ENCODE measurements at places on chromosomes 5 and 9.

DNA sequence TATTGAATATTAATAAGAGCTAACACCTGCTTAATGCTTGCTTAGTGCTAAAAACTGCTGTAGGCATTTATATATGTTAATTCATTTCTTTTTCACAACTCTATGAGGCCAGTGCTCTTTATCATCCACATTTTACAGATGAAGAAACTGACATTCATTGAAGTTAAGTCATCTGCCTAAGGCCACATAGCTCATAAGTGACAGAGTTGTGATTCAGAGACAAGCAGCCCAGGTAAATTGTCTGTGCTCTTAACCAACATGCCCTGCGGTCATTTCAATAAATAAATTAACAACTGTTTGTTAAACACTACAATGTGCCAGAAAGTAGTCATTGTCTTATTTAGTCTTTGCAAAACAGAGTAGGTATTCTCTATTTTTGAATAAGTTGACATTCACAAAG is 1354.4 kb upstream of the C9orf72 start:
- DNase-seq, result no peak

- no peak for DNase-seq
Measured at GRCh38 chr5:171524466-171524865, 105.0 kb downstream of the FGF18 start.

GRCh38 chr9:98176391-98177259 is 15.8 kb downstream of the CORO2A start:
- no peak for DNase-seq

- no peak for DNase-seq
Measured at GRCh38 chr9:93300585-93301081, 116.7 kb downstream of the WNK2 start.

- DNase-seq, result no peak
Measured at GRCh38 chr5:123721675-123722276, 209.8 kb downstream of the CSNK1G3 start.

GRCh38 chr5:127785098-127785927 is 82.1 kb downstream of the CCDC192 start:
- DNase-seq, result peak; percentile 32

DNA sequence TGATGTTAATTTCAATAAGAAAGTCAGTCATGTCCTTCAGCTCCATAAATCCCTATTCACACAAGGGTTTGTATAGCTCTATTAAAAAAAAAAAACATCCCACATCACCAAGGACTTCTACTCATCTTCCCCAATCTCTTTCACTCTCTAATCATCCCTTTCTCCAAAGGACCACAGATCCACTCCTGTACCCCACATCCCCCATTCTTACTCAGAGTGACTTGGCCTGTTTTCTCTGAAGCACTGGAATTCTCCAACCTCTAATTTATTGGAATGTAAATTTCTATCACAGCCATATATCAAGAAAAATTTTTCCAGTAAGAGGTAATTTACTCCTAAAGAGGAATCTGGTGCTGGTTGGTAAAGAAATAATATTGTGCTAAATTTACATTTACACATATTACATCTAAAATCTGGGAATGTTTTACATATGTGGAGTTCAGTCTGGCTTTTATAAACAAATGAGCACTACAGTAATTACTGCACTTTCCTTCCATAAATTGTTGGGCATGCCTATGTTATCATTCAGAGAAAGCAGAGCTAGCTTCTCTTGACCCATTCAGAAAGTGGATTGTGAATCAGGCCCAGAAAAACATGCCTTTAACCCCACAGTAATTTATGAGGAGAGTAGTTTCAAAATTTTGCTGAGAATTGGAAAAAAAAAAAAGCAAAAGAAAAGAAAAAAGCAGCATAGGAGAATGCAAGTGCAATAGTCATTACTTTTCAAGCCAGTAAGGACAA is 399.5 kb upstream of the TNC start:
- DNase-seq, result peak; percentile 44

GRCh38 chr5:40080191-40080590 is 599.5 kb upstream of the PTGER4 start:
- DNase-seq, result no peak

DNA sequence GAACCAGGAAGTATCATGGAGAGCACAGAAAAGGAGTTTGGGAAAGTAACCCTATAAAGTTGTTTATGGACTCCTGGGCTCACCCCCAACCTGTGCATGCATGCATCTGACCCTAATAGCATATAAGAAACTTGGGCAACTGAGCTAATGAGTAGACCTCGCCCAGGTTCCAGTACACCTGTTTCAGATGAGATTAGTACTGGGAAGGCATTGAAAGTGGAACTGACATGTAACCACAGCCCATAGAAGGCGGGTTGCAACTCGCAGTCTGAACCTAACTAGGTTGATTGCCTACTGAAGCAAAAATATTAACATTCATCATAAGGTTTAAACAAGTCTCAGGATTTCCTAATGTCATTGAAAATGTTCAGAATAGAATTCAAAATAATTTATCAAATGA is 87.0 kb downstream of the WNK2 start:
- no peak for DNase-seq

GRCh38 chr5:65483546-65484346 is 2.0 kb upstream of the ADAMTS6 start:
- DNase-seq, result peak; percentile 39

- DNase-seq, result no peak
Measured at GRCh38 chr5:141879941-141880738, 1.9 kb upstream of the PCDH1 start.

GRCh38 chr9:71587576-71588362 is 180.5 kb downstream of the CEMIP2 start:
- DNase-seq, result no peak

GRCh38 chr5:181044662-181045305 is 4.7 kb downstream of the BTNL9 start:
- DNase-seq, result no peak

DNA sequence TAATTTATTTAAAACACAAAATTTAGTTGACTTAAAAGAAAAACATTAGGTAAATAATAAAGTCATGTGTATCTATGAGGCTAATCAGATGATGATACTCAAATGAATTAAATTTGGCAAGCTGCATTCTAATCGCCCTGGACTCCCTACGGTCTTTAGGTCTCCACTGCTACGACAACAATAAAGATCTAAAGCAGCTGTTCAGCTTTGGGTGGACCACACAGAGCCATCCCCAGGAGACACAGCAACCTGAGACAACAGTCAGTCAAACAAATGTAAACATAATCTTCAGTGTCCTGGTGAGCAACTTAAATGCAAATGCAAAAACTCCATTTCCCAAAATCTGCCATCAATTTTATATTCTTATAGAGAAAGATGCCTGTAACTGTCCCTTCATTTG is 65.5 kb downstream of the MCTP1 start:
- DNase-seq, result no peak

- no peak for DNase-seq
Measured at GRCh38 chr9:37936376-37936775, 32.4 kb upstream of the SLC25A51 start.

DNA sequence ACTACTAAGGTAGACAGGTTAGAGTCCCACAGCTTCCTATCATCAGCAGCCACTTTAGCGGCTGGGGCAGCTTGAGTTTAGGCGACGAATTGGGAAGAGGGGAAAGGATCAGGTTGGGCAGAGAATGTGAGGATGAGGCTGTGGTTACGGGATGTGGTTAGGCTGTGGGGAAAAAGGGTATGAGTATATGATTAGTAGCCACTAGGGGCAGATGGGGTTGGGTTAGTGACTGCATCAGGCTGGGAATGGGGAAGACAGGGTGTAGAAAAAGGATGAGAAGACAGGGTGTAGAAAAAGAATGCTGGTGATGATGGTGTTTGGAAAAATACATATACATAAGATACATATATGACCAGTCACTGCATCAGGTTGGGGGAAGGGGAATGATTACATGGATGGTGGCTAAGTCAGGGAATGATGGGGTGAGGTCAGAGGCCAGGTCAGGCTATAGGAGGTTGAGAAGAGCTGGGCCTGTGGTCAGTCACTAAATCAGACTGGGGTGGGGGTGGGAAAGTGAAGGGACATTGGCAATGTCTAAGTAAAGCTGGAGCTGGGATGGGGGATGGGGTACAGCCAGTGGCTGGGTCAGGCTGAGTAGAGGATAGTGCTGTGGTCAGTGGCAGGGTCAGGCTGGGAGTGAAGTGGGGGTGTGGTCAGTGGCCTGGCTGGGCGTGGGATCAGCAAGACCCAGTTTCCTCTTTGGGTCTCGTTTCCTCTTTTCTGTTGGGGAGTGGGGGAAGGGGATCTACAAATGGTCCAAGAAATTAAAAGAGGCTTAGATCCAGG is 2.1 kb downstream of the TLN1 start:
- peak; percentile 65 for DNase-seq

DNA sequence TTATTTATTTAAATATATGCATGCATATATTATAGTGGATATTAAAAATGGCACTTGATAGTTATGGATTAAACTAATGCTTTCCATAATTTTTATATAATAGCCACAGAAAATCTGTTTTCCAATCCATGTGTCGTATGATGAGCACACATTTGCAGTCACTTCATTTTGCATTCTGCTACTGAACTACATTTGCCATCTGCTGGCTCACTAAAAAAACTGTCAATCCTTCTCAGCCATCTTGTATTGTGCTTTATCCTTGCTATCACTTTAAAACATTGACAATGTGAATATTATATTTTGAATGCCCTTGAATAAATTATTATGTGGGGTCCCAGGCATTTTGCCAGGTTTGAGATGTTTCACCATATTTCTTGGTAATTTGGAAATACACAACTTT is 586.6 kb downstream of the DNAH5 start:
- no peak for DNase-seq

- DNase-seq, result peak; percentile 59
Measured at GRCh38 chr9:111301195-111301594, 28.8 kb downstream of the OR2K2 start.

DNA sequence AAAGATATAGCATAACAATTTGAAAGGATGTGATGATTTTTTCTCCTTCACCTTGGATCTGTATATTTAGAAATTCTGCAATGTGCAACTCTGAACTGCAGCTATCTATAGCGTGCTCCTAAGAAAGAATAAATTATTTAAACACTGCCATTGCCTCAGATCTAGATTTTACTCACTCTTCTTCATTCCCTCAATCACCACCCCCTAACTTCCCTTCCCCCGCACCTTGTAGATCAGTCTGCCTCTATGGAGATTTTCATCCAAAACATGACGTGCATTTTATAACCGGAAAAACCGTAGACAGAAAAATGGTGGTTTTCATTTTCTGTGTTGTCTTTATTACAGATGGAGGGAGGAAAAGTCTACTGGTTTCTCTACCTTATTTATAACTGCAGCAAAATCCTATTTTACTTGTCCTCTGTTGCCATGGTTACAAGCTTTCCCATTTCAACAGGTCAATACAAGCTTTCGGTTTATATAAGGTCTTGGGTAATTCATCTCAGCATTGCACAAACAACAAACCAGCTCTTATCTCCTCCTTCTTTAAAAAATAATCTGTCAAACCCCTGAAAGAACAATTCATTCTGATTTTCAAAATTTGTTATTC is 480.0 kb downstream of the TAF11L14 start:
- no peak for DNase-seq

- no peak for DNase-seq
Measured at GRCh38 chr9:35552376-35552775, 52.7 kb upstream of the TESK1 start.

- DNase-seq, result no peak
Measured at GRCh38 chr5:154576429-154576806, 98.4 kb upstream of the HAND1 start.

DNA sequence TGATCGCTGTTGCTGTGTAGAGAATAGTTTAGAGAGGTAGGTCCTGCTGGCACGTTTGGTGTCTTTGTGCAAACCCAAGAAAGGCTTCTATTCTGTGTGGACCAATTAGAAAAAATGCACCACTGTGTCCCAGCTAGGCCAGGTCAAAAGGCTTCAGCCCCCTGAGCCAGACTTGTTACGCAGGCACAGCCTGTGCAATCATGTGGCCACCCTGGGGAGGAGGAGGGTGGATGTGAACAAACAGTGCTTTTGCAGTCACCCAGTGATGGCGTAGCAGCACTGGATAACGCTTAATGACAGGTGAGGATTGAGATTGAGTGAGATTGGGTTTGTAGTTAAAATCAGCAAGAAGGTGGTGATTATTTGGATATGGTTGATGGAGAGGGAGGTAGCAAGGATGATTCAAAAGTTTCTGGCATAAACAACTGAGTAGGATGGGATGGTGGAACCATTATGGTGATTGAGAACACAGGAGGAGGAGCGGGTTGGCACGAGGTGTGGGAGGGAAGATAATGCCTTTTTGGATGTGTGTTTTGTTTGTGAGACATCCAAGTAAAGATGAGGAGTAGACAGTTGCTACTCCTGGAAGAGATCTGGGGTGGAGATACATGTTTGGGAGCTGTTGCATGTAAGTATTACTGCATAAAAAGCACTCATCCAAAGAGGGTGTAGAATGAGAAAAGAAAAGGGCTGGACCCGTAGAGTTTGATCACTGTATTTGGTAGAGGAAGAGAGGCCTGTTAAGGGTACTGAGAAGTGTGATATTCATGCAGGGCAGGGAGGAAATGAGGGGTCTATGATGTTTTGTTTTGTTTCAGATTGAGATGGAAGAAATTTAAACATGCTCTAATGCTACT is 6.7 kb downstream of the GCNT1 start:
- DNase-seq, result no peak

DNA sequence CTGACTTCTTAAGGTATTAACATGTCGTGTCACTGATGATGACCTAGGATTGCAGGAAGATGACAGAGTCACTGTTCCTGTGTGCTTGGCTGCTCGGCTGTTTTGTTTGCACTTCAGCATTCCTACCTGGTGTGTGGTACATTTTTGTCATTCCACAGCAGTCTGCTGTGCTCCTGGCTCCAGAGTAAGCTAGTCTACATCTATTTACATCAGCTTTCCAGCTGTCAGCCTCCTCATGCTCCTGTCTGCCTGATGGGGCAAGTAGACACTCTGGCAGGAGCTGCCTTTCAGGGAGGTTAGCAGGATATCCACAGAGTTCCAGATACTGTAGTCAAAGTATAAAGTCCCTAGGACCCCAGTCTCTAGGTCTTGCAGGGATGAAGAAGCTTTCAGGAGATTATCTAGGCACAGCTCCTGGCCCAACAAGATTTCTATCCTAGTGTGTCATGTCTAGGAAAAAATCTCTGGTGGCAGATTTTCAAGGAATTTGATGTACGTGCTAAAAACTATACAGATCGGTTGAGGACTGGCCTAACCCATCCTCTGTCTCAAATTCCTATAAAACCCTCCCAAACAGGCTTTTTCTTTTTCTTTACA is 28.4 kb downstream of the RUSC2 start:
- DNase-seq, result no peak

- DNase-seq, result no peak
Measured at GRCh38 chr9:86352440-86353077, 1.7 kb downstream of the TUT7 start.

DNA sequence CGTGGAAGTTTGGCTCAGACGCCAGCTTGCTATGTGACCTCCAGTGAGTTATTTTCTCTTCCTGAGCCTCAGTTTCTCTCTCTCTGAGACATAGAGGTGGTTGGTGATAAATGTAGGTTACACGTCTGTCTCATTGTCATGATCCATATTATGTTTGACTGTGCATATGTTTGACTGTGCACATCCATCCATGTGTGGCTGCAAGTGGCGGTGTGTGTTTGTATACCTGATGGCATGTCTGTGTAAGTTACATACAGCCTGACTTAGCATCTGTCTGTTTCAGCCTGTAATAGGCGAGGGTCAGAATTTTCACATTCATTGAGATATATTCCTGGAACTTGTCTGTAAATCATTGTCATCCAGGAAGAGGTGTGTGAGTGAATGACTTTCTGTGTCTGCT is 3.3 kb downstream of the SPARC start:
- no peak for DNase-seq
